ENCODE measurements at places on chromosomes 12 and 14. TPM values are rescaled to one million over a fixed set of nuclear protein-coding genes. Genes with fewer than 3 reads are reported as not detected.

- peak; percentile 76 for DNase-seq
- peaks cover 7% of the 10 kb centered on the region for H3K36me3 ChIP-seq
- H3K4me1 ChIP-seq: peaks cover 60% of the 10 kb centered on the region
- peak overlapping the region; percentile 99 for H3K4me3 ChIP-seq
- peak overlapping the region; percentile 74 for H3K27ac ChIP-seq
Measured at GRCh38 chr12:47216150-47216677, 136.5 kb upstream of the AMIGO2 start.

DNA sequence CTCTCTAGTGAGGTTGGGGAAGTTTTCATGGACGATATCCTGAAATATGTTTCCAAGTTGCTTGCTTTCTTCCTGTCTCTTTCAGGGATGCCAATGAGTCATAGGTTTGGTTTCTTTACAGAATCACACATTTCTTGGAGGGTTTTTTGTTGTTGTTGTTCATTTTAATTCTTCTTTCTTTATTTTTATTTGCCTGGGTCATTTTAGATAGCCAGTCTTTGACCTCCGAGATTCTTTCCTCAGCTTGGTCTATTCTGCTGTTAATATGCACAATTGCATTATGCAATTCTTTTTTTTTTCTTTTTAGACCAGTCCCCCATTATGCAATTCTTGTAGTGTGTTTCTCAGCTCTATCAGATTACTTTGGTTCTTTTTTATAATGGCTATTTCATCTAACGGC lies 338.9 kb downstream of the AEBP2 start:
- H3K4me3 ChIP-seq: no peak overlapping the region
- no peak for DNase-seq
- H3K4me1 ChIP-seq: no peaks in the 10 kb centered on the region
- no peaks in the 10 kb centered on the region for H3K36me3 ChIP-seq
- H3K27me3 ChIP-seq: no peaks in the 10 kb centered on the region
- no peak overlapping the region for H3K27ac ChIP-seq

GRCh38 chr12:110020956-110021355 lies 21.7 kb downstream of the ANKRD13A start:
- DNase-seq: no peak
- H3K27me3 ChIP-seq: no peaks in the 10 kb centered on the region
- H3K36me3 ChIP-seq: peaks cover 87% of the 10 kb centered on the region
- no peak overlapping the region for H3K27ac ChIP-seq
- no peak overlapping the region for H3K4me3 ChIP-seq

DNA sequence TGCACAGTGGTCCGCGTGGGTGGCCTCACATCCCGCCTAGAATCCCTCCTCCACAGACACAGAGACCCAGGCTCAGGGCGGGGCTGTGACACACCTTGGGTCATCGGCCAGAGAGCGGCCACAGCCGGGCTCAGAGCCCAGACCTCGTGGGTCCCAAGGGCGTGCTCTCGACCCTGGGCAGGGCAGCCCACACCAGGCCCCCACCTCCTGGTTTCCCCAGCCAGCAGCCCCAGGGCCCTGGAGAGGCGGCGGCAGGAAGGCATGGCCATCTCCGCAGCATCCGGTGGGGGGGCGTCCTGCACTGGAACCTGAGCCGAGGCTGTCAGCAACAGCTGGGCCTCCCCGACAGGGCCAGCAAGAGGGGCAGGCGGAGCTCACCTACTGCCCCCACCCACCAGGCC lies 15.2 kb downstream of the JAG2 start:
- H3K4me1 ChIP-seq: no peaks in the 10 kb centered on the region
- H3K27me3 ChIP-seq: no peaks in the 10 kb centered on the region
- no peaks in the 10 kb centered on the region for H3K36me3 ChIP-seq
- no peak overlapping the region for H3K4me3 ChIP-seq
- H3K27ac ChIP-seq: no peak overlapping the region

GRCh38 chr14:36583893-36584811 lies 1.7 kb upstream of the NKX2-8 start:
- H3K27ac ChIP-seq: no peak overlapping the region
- H3K4me3 ChIP-seq: no peak overlapping the region
- peaks cover 23% of the 10 kb centered on the region for H3K27me3 ChIP-seq
- no peaks in the 10 kb centered on the region for H3K36me3 ChIP-seq
- no peaks in the 10 kb centered on the region for H3K4me1 ChIP-seq
- DNase-seq: no peak

DNA sequence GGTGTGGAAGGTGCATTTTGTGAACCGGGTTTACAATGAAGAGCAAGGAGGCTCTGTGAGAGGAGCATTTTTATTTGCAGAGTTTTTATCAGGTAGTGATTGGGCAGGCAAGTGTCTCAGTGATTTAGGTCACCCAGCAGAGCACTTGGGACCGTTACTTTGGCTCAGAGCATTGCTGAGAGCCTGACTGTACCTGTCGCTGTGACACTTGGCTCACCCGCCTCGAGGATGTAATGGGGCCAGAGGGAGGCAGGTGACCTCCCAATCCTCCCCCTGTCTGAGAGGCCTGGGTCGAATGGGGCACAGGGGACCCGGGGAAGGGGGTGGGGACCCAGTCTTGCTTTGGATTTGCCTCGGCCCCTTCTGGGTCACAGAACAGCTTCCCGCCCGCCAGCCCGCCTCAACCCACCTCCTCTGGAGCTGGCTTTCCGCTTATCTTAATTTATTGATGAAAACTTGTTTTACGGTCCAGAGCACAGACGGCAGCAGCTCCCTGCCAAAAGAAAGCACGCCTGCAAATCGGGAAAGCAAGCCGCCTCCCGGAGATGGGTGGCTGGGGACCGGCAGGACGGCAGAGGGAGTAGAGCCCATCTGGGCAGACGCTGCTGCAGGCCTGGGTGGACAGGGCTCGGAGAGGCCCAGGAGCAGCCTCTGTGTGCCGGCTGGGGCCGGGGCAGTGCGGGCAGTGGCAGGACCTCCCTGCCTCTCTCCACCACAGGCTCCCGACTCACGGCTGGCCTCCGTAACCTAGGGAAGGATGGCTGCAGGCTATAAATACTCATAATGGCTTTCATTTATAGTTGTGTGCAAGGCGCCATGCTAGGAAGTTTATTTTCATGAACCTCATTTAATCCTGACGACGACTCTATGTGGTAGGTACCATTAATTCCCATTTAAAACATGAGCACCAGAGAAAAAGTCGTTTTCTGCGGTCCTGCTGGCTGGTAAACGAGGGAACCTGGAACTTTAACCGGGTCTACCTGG lies 187.1 kb downstream of the TSPAN9 start:
- no peak overlapping the region for H3K27ac ChIP-seq
- no peak for DNase-seq
- H3K4me3 ChIP-seq: no peak overlapping the region
- no peaks in the 10 kb centered on the region for H3K4me1 ChIP-seq
- H3K27me3 ChIP-seq: no peaks in the 10 kb centered on the region

GRCh38 chr12:107903341-107904061 lies 129.0 kb downstream of the ASCL4 start:
- H3K4me3 ChIP-seq: no peak overlapping the region
- no peaks in the 10 kb centered on the region for H3K36me3 ChIP-seq
- H3K27me3 ChIP-seq: peaks cover 50% of the 10 kb centered on the region

GRCh38 chr12:87086118-87086891 lies 830.1 kb upstream of the MGAT4C start:
- no peak overlapping the region for H3K4me3 ChIP-seq
- no peaks in the 10 kb centered on the region for H3K36me3 ChIP-seq
- no peak for DNase-seq
- H3K27me3 ChIP-seq: no peaks in the 10 kb centered on the region

DNA sequence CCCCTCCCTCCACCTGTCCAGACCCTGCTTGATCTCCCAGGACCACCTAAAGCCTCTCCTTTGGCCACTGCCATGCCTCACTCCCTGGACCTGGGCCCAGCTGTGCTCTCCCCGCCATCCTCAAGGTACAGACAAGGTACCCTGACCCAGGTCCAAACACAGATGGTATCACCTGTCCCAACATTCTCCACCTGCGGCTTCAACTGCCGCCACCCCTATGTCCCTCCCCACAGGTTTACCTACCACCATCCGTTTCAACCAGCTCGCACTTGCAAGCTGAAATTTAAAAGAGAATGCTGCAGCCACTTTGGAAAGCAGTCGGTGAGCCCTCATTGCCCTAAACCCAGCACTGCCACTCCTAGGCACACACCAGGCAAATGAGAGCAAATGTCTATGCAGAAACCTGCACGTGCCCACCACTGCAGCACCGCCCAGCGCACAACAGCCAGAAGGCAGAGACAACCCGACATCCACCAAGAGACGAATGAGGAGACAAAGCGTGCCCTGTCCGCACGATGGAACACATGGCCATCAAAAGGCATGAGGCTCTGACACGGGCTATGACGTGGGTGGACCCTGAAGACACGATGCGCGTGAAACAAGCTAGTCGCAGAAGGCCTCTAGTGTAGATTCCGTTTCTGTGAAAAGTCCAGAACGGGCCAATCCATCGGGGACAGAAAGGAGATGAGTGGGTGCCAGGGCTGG lies 71.0 kb downstream of the RFLNA start:
- H3K27ac ChIP-seq: no peak overlapping the region
- H3K4me1 ChIP-seq: no peaks in the 10 kb centered on the region
- no peak overlapping the region for H3K4me3 ChIP-seq
- peaks cover 22% of the 10 kb centered on the region for H3K36me3 ChIP-seq
- no peaks in the 10 kb centered on the region for H3K27me3 ChIP-seq

- H3K27ac ChIP-seq: no peak overlapping the region
- no peaks in the 10 kb centered on the region for H3K36me3 ChIP-seq
- no peak overlapping the region for H3K4me3 ChIP-seq
- no peaks in the 10 kb centered on the region for H3K27me3 ChIP-seq
- no peak for DNase-seq
Measured at GRCh38 chr12:130646716-130647370, 69.3 kb downstream of the RIMBP2 start.

DNA sequence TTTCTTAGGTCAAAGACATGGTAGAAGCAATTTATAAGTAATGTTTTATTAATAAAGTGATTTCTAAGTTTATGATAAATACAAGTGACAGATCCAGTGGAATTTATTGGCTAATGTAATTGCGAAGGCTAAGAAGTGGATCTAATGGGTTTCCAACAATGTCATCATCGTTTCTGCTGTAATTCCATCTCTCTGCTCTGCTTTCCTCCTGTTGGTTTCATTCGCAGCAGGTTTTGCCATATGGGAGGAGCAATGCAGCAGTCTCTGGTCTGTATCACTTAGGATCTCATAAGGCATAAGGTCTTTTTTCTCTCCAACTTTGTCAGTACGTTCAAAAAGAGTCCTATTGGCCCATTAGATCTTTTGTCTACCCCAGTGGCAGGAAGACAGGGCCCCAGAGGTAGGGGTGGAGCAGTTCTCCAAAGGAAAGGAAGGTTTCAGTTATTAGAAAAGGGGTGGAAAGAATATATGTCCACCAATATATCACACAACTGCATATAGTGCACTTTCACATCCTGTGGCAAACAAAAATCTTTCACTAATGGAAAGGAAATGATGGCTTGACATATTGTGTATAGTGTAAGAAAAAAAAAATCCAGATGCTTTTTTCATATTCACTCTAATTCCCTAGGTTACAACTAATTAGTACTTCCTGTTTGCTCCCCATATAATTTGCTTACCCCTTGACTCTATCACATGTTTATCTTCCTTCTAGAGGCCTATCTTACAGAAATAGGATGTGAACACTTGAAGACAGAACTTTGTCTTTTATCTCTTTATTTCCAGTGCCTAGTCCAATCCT lies 451.3 kb downstream of the ZFP36L1 start:
- H3K36me3 ChIP-seq: no peaks in the 10 kb centered on the region
- H3K4me3 ChIP-seq: no peak overlapping the region
- no peaks in the 10 kb centered on the region for H3K27me3 ChIP-seq

DNA sequence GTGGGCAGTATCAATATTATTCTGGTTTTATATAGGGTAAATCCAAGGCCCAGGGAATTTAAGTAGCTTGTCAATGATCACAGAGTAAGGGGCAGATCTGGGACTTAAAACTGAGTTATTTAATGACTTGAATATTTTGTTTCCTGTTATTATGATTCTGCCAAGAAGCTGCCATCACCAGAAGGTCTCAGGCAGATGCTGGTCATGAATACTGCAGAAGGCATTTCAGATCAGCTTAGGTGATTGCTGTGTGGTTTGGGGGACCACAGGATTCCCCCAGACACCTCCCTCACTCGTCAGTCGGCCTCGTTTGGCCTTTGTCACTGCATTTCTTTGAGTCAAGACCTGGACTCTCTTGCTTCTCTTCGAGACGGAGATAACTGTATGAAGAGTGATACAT lies 47.7 kb upstream of the EVL start:
- no peak for DNase-seq
- H3K4me1 ChIP-seq: no peaks in the 10 kb centered on the region
- no peaks in the 10 kb centered on the region for H3K36me3 ChIP-seq
- no peak overlapping the region for H3K27ac ChIP-seq
- H3K27me3 ChIP-seq: no peaks in the 10 kb centered on the region

- no peak overlapping the region for H3K27ac ChIP-seq
- H3K27me3 ChIP-seq: no peaks in the 10 kb centered on the region
- DNase-seq: no peak
- H3K36me3 ChIP-seq: no peaks in the 10 kb centered on the region
Measured at GRCh38 chr14:59377491-59377890, 87.7 kb downstream of the GPR135 start.

- no peak overlapping the region for H3K27ac ChIP-seq
- H3K36me3 ChIP-seq: no peaks in the 10 kb centered on the region
- H3K4me3 ChIP-seq: no peak overlapping the region
- peaks cover 42% of the 10 kb centered on the region for H3K27me3 ChIP-seq
Measured at GRCh38 chr14:36659822-36660735, 1.6 kb upstream of the PAX9 start.

POTEG gene
- not detected for polyA plus RNA-seq

CCDC196 gene
- polyA plus RNA-seq: not detected

DNAJC22 gene
- polyA plus RNA-seq: not detected

RNASE1 gene
- polyA plus RNA-seq: not detected

KLHDC1 gene
- polyA plus RNA-seq: 3.9 TPM

SLC5A8 gene
- not detected for polyA plus RNA-seq

NKX2-1 gene
- polyA plus RNA-seq: not detected
